ENCODE measurements at places on chromosomes 6 and 20. TPM values are rescaled to one million over a fixed set of nuclear protein-coding genes. Genes with fewer than 3 reads are reported as not detected.

CPNE5 gene
- total RNA-seq, result 1.9 TPM

FAM184A gene
- 5.4 TPM for total RNA-seq

GRIK2 gene
- total RNA-seq, result 2.1 TPM

PLAGL1 gene
- 31.3 TPM for total RNA-seq

CLPSL2 gene
- total RNA-seq, result not detected

MEP1A gene
- total RNA-seq, result not detected

MYLK2 gene
- 0.16 TPM for total RNA-seq

BPIFA1 gene
- total RNA-seq, result not detected

PSORS1C2 gene
- total RNA-seq, result not detected

SIRPB1 gene
- total RNA-seq, result 0.36 TPM

CST5 gene
- not detected for total RNA-seq

CAGE1 gene
- total RNA-seq, result not detected

ULBP1 gene
- total RNA-seq, result not detected

GLO1 gene
- 96.0 TPM for total RNA-seq

C6orf141 gene
- total RNA-seq, result 3.9 TPM

OPN5 gene
- not detected for total RNA-seq

CLPSL1 gene
- total RNA-seq, result not detected

All from sigmoid colon (tissue), 7 donors.